ENCODE measurements at places on chromosomes 2 and 18. TPM values are rescaled to one million over a fixed set of nuclear protein-coding genes. Genes with fewer than 3 reads are reported as not detected.

GRCh38 chr2:125681576-125681975 is 974.4 kb upstream of the GYPC start:
- no peaks in the 10 kb centered on the region for H3K36me3 ChIP-seq
- H3K4me3 ChIP-seq, result no peak overlapping the region
- no peak for DNase-seq
- H3K27ac ChIP-seq, result no peak overlapping the region
- no peaks in the 10 kb centered on the region for H3K27me3 ChIP-seq
- H3K4me1 ChIP-seq, result no peaks in the 10 kb centered on the region

GRCh38 chr2:100178864-100179263 is 36.5 kb upstream of the AFF3 start:
- H3K27ac ChIP-seq, result no peak overlapping the region
- no peaks in the 10 kb centered on the region for H3K36me3 ChIP-seq
- no peak for DNase-seq
- H3K4me3 ChIP-seq, result no peak overlapping the region

GRCh38 chr2:10057231-10058107 is 14.1 kb downstream of the KLF11 start:
- H3K27me3 ChIP-seq, result no peaks in the 10 kb centered on the region
- H3K4me1 ChIP-seq, result peaks cover 6% of the 10 kb centered on the region
- peak overlapping the region; percentile 54 for H3K4me3 ChIP-seq
- H3K36me3 ChIP-seq, result no peaks in the 10 kb centered on the region
- peak overlapping the region; percentile 64 for H3K27ac ChIP-seq

ADRA2B gene
- total RNA-seq, result 7.9 TPM

- H3K36me3 ChIP-seq, result no peaks in the 10 kb centered on the region
- DNase-seq, result peak; percentile 37
- no peaks in the 10 kb centered on the region for H3K27me3 ChIP-seq
- H3K27ac ChIP-seq, result no peak overlapping the region
These were observed 1913.1 kb upstream of the PIK3C3 start for GRCh38 chr18:40041951-40042350.

DNA sequence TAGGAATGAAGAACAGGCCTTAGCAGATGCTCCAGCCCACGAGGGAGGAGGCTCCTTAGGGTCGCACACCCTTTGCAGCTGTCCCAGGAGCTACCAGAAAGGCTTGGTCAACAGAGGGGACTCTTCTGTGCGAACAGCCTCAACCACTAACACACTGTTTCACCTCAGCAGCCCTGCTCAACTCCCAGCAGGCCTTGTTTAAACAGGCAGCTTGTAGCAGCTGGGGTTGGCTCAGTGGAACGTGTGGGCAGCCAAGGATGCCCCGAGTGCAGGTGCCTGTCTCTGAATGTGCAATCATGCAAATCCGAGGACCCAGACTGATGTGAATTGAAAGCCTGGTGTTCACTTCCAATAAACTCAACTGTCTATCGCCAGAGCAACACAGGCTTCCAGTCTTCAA is 88.7 kb upstream of the CXCR4 start:
- H3K4me3 ChIP-seq, result no peak overlapping the region
- no peaks in the 10 kb centered on the region for H3K4me1 ChIP-seq
- H3K27me3 ChIP-seq, result no peaks in the 10 kb centered on the region
- H3K27ac ChIP-seq, result no peak overlapping the region
- H3K36me3 ChIP-seq, result no peaks in the 10 kb centered on the region

GRCh38 chr2:40218679-40219078 is 233.2 kb downstream of the SLC8A1 start:
- H3K27me3 ChIP-seq, result no peaks in the 10 kb centered on the region
- H3K4me1 ChIP-seq, result peaks cover 4% of the 10 kb centered on the region
- H3K4me3 ChIP-seq, result no peak overlapping the region

SDC1 gene
- 43.0 TPM for total RNA-seq

ACOXL gene
- 14.7 TPM for total RNA-seq

DNA sequence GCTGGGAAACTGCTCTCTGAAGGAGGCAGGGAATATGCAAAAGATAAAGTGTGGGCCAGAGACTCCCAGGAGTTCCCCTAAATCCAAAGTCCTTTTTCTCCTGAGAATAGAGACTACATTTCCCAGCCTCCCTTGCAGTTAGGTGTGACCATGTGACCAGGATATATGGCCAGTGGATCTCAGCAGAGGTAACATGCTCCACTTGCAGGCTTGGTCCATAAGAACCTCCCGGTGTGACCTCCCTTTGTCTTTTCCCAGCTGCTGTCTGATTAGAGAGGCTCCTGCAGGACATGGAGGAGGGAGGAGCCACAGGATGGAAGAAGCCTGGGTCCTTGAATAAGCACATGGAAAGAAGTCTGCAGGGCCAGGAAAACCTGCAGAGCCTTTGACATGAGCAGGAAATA is 76.2 kb downstream of the TGFA start:
- no peak overlapping the region for H3K27ac ChIP-seq
- H3K4me3 ChIP-seq, result no peak overlapping the region
- peak; percentile 87 for DNase-seq
- H3K4me1 ChIP-seq, result peaks cover 7% of the 10 kb centered on the region
- H3K27me3 ChIP-seq, result no peaks in the 10 kb centered on the region
- no peaks in the 10 kb centered on the region for H3K36me3 ChIP-seq

DNA sequence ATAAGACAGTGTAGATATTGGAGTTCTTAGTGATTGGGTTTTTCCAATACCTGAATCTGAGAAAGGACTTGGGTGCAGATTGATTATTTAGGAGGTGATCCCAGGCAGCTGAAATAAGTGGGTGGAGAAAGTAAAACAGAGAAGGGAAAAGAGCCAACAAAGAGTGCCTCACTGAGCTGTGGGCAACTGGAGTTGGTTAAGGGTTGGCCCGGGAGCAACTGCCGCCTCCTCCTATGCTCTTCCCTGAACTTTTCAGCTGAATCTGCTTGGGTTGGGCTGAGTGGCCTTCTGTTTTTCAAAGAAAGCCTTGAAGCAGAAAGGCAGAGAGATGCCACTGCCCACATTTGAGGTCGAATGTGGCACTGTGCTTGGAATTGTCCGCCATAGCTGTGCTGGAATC is 20.9 kb upstream of the CCDC150 start:
- H3K4me1 ChIP-seq, result no peaks in the 10 kb centered on the region
- no peak for DNase-seq
- H3K27ac ChIP-seq, result no peak overlapping the region
- H3K4me3 ChIP-seq, result no peak overlapping the region
- H3K27me3 ChIP-seq, result no peaks in the 10 kb centered on the region
- H3K36me3 ChIP-seq, result no peaks in the 10 kb centered on the region

SERPINB11 gene
- not detected for total RNA-seq

GKN1 gene
- not detected for total RNA-seq

GRCh38 chr2:182043861-182044260 is 58.2 kb downstream of the PPP1R1C start:
- no peak overlapping the region for H3K4me3 ChIP-seq
- H3K36me3 ChIP-seq, result no peaks in the 10 kb centered on the region
- DNase-seq, result no peak
- no peak overlapping the region for H3K27ac ChIP-seq

DNA sequence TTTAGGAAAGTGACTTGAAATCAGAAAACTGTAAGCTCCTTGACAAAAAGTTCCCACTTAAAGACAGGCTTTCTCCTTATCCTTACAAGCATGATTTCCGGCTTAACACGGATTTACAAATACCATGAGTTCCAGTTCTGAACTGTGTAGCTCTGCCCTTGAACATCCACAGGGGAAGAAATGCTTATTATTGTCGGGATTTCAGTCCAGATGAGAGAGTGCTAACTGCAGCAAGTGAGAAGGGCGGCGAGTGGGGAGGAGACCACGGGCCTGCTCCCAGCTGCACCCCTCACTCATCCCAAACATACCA is 73.1 kb downstream of the LRRC30 start:
- H3K4me3 ChIP-seq, result no peak overlapping the region
- no peak for DNase-seq
- H3K27ac ChIP-seq, result no peak overlapping the region
- H3K36me3 ChIP-seq, result no peaks in the 10 kb centered on the region
- H3K27me3 ChIP-seq, result no peaks in the 10 kb centered on the region

DNA sequence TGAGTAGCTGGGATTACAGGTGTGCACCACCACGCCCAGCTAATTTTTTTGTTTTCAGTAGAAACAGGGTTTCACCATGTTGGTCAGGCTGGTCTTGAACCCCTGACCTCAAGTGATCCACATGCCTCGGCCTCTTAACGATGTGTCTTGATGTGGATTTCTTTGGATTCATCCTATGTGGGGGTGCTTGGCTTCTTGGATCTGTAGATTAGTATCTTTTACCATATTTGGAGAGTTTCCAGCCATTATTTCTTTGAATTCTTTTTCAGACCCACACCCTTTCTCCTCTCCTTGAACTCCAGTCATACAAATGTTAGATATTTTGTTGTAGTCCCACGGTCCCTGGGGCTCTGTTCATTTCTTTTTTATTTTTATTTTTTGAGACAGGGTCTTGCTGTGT is 6.8 kb upstream of the TOGARAM2 start:
- no peaks in the 10 kb centered on the region for H3K4me1 ChIP-seq
- DNase-seq, result no peak
- no peak overlapping the region for H3K4me3 ChIP-seq

- H3K36me3 ChIP-seq, result no peaks in the 10 kb centered on the region
- H3K27me3 ChIP-seq, result no peaks in the 10 kb centered on the region
- H3K4me1 ChIP-seq, result peaks cover 11% of the 10 kb centered on the region
- H3K27ac ChIP-seq, result no peak overlapping the region
- no peak overlapping the region for H3K4me3 ChIP-seq
These were observed 79.8 kb downstream of the ASB1 start for GRCh38 chr2:238506371-238507068.

DNA sequence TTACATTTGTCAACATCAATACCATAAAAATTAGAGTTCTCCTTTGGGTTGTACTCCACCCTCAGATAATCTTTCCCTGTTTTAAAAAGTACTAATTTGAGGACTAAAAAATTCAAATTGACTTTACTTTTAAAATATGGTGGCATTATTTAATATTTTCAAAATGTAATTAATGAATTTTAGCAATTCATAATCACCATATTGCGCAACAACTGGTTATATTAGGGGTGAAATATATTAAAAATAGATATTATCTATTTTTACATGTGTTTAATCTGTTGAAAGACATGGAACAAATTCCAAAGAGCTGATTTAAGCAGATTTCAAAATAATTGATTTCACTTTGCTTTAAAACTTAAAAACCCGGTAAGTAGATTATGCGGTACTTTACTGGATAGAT is 236.6 kb upstream of the NOL4 start:
- no peaks in the 10 kb centered on the region for H3K27me3 ChIP-seq
- no peaks in the 10 kb centered on the region for H3K4me1 ChIP-seq
- H3K4me3 ChIP-seq, result no peak overlapping the region
- H3K36me3 ChIP-seq, result 0 out of 2 replicates have a peak, but pooled peaks cover 5% of the 10 kb centered on the region
- DNase-seq, result no peak

LIMS4 gene
- not detected for total RNA-seq

COL4A4 gene
- 3.1 TPM for total RNA-seq

ST3GAL5 gene
- total RNA-seq, result 8.9 TPM

- no peaks in the 10 kb centered on the region for H3K27me3 ChIP-seq
- DNase-seq, result no peak
- H3K36me3 ChIP-seq, result no peaks in the 10 kb centered on the region
- H3K4me3 ChIP-seq, result no peak overlapping the region
- H3K27ac ChIP-seq, result no peak overlapping the region
These were observed 507.5 kb downstream of the SLC4A3 start for GRCh38 chr2:220134756-220135534.

DNA sequence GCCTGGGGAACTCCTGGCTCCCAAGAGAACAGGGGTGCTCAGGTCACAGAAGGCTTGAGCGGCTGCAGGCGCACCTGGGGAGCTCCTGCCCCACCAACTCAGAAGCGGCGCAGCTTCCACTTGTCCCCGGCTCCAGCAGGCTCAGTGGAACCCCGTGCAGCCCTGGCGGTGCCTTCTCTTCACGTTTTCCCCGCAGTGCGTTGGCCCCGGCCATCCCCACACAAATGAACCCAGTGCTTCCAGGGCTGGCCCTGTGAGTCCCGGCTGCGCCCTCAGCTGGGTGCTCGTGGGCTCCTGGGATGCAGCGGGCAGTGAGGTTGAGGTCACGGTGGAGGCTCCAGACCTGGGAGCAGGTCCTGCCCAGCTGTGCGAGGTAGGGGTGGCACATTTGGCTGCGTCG is 17.9 kb upstream of the MBD2 start:
- DNase-seq, result no peak
- no peaks in the 10 kb centered on the region for H3K36me3 ChIP-seq
- H3K4me3 ChIP-seq, result no peak overlapping the region

GRCh38 chr18:46756025-46756558 is 761 bp downstream of the ST8SIA5 start:
- H3K36me3 ChIP-seq, result no peaks in the 10 kb centered on the region
- peaks cover 60% of the 10 kb centered on the region for H3K27me3 ChIP-seq
- peak; percentile 55 for DNase-seq
- H3K4me3 ChIP-seq, result peak overlapping the region; percentile 82
- no peak overlapping the region for H3K27ac ChIP-seq
- H3K4me1 ChIP-seq, result peaks cover 17% of the 10 kb centered on the region
